Lower lobe of right lung (tissue), 2 donors: ENCODE measurements at places on chromosomes 4 and X. TPM values are rescaled to one million over a fixed set of nuclear protein-coding genes. Genes with fewer than 3 reads are reported as not detected.

DNA sequence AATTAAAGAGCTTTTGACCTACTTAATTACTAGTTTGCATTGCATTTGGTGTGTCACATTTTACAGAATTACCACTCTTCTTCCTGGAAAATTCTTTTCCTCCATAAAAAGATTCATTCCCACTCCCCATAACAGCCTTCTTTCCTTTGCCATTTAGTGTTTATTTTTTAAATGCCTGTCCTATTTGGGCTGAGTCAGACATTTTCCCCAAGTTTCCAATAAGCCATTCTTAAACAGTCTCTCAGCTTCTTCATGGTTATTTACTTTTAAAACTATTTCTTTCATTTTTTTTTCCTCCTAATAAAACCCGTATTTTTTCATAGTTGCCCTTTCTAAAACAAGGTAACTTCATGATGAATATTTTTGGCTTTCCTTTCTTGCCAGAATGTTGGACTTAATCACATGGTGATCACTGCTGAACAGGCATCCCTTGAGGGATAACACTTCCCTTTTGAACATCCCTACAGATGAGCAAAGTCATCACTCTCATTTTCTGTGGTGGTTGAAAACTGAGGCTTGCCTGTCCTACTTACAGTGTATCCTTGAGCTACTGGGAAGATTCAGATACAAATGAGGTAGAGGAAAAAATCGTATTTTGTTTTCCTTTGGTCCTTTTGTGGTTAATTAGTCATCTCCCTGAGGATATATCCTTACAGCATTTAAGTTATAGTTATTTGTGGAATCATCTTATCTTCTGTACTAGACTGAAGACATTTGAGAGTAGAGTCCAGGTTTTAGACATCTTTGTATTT, 520.5 kb upstream of the NR3C2 start:
- no peaks in the 10 kb centered on the region for H3K36me3 ChIP-seq
- no peaks in the 10 kb centered on the region for H3K4me1 ChIP-seq
- no peak overlapping the region for H3K27ac ChIP-seq
- H3K4me3 ChIP-seq = no peak overlapping the region
- no peak for DNase-seq

Gene RTL9
- not detected for total RNA-seq

DNA sequence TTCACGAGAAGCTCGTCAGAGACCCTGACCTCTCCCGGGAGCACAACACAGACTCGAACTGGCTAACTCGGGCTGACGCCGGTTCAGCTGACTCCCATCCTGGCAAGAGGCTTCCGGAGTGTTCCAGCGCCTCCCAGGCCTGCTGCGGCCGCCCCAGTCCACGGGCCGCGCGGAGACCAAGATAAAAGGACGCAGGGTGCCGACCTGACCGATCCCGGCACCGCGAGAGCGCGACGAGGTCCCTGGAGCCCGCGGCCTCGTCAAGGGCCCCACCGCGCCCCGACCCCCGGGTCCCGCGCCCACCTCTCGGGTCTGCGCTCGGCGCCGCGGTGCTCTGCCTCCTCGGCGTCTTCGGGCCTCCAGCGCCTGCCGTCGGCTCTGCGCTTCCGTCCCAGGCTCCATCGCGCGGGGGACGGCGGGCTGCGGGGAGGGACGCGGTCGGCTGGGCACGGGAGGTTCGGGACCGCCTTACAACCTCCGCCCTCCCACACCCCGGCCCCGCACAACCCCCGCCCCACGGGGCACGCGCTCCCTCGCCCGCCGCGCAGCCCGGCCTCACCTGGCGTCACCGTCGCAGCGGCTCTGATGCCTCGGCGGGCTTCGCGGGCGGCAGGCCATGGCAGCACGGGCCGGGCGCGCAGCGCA, 426 bp downstream of the SLBP start:
- peaks cover 65% of the 10 kb centered on the region for H3K4me1 ChIP-seq
- peaks cover 27% of the 10 kb centered on the region for H3K36me3 ChIP-seq
- peak; percentile 70 for DNase-seq
- H3K4me3 ChIP-seq = peak overlapping the region; percentile 95
- H3K27ac ChIP-seq = peak overlapping the region; percentile 99

Gene F8A3
- total RNA-seq = not detected

Gene JCHAIN
- total RNA-seq = 191 TPM

DNA sequence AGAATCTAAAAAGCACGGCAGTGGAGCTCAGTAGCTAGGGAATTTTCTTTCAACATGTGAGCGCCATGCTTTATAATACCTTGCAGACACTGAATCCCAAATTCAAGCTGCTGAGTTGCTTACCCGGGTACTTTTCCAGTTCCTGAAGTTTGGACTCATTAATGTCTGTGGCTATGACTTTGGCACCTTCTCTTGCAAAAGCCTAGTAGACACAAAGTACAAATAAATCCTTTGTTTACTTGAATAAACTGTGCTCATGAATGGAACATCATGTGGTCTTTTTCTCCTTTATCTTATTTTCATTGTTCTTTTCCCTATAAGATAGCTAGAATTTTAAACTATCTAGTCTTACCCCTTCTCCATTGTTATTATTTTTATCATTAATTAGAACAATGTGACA, 4.6 kb downstream of the BDH2 start:
- H3K27me3 ChIP-seq = no peaks in the 10 kb centered on the region
- peaks cover 34% of the 10 kb centered on the region for H3K36me3 ChIP-seq
- H3K27ac ChIP-seq = no peak overlapping the region

Gene CMC4
- total RNA-seq = 6.9 TPM

DNA sequence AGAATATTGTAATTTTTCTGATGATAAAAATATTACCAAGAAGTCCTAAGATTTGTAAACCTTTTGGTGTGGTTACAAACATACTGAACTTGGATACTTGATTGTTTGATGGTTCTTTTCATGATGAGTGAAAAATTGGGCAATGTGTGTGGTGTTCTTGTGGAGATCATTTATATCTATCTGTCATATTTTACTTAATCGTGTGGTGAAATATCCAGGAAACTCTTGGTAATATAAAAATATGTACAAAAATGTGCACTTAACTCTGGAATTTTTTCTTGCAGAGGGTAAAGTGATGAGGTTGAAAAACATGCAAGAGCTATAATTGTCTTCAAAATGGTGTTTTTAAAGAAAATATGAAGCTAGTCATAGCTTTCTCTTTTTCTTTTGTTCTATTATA, 2.8 kb downstream of the DCUN1D4 start:
- no peak overlapping the region for H3K4me3 ChIP-seq
- no peak for DNase-seq
- peaks cover 8% of the 10 kb centered on the region for H3K4me1 ChIP-seq
- no peaks in the 10 kb centered on the region for H3K36me3 ChIP-seq

- no peak for DNase-seq
- no peaks in the 10 kb centered on the region for H3K36me3 ChIP-seq
- H3K4me3 ChIP-seq = no peak overlapping the region
- no peaks in the 10 kb centered on the region for H3K27me3 ChIP-seq
Measured at GRCh38 chr4:81870275-81870674, 398.6 kb upstream of the RASGEF1B start.

- H3K27ac ChIP-seq = no peak overlapping the region
- no peaks in the 10 kb centered on the region for H3K36me3 ChIP-seq
- no peaks in the 10 kb centered on the region for H3K27me3 ChIP-seq
- no peaks in the 10 kb centered on the region for H3K4me1 ChIP-seq
- DNase-seq = no peak
Measured at GRCh38 chrX:151977009-151977408, 2.5 kb upstream of the GABRE start.

DNA sequence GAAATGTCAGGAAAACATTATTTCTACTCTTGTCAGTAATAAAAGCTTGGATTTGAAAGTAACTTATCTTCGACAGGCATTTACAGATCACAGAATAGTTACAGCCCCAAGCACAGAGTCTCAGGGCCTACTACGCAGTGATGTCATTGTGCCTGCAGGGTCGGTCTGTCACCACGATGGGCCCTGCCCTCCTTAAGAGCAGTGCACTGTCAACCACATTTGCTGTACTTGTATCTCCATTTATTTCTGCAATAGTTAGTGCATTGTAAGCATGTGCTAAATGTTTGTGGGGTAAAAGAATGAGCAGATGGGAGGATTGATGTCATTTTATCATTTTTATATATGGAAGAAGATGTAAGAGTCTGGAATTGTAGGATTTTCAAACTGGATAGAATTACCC, 13.6 kb upstream of the CCKAR start:
- H3K27ac ChIP-seq = no peak overlapping the region
- H3K4me1 ChIP-seq = no peaks in the 10 kb centered on the region
- H3K36me3 ChIP-seq = no peaks in the 10 kb centered on the region
- no peak for DNase-seq

GRCh38 chr4:6674500-6675149, 19.1 kb upstream of the S100P start:
- peak overlapping the region; percentile 78 for H3K27ac ChIP-seq
- peak overlapping the region; percentile 83 for H3K4me3 ChIP-seq
- peaks cover 30% of the 10 kb centered on the region for H3K4me1 ChIP-seq

Gene S100G
- total RNA-seq = not detected

GRCh38 chr4:15652191-15652590, 3.0 kb downstream of the FBXL5 start:
- no peak for DNase-seq
- no peaks in the 10 kb centered on the region for H3K27me3 ChIP-seq
- peaks cover 65% of the 10 kb centered on the region for H3K4me1 ChIP-seq
- no peaks in the 10 kb centered on the region for H3K36me3 ChIP-seq
- H3K27ac ChIP-seq = peak overlapping the region; percentile 99

Gene RRH
- total RNA-seq = not detected

Gene KIAA1210
- not detected for total RNA-seq

Gene PHOX2B
- total RNA-seq = not detected

Gene BDH2
- 46.2 TPM for total RNA-seq

GRCh38 chr4:186570193-186570996, 15.0 kb upstream of the MTNR1A start:
- peak overlapping the region; percentile 19 for H3K4me3 ChIP-seq
- no peaks in the 10 kb centered on the region for H3K4me1 ChIP-seq
- H3K27ac ChIP-seq = no peak overlapping the region
- no peaks in the 10 kb centered on the region for H3K36me3 ChIP-seq

DNA sequence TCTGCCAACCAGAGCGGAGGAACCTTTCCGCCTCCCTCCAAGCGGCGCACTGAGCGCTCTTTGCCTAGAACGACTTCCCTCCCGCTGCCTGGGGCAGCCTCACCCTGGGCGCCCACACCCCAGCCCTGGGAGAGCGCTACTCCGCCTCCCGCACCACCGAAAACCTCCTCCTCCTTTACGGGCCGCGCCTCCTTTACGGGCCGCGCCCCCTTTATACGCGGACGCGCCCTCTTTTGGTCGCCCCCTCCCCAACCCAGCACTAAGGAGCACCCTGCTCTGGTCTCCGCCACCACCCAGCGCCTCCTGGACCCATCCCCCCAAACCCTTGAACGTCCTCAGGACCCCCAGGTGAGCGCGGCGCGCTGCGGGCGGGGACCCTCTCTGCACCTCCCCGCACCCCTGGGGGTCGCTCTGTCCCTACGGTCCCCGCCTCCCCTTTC, 586 bp upstream of the NSG1 start:
- no peak overlapping the region for H3K27ac ChIP-seq
- peaks cover 26% of the 10 kb centered on the region for H3K4me1 ChIP-seq
- H3K36me3 ChIP-seq = no peaks in the 10 kb centered on the region
- no peak for DNase-seq
- H3K4me3 ChIP-seq = peak overlapping the region; percentile 48

DNA sequence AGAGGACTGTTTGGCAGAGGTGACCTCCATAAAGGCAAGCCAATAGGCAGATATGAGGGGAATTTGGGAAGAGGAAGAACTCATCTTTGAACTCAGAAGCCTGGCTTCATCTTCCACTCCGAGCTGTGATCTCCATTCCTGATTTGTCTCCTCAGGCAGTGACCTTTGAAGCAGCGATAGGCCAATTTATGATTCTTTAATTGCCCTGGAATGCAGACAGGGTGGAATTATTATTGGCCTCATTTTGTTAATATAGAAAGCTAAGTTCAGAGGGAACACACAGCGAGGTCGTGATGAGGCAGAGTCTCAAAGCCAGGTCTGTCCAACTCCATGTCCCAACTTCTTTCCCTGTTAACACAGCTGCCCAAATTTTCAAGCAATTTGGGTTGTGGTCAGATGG, 16.9 kb downstream of the RTL5 start:
- no peaks in the 10 kb centered on the region for H3K4me1 ChIP-seq
- no peak overlapping the region for H3K4me3 ChIP-seq
- H3K36me3 ChIP-seq = no peaks in the 10 kb centered on the region
- H3K27me3 ChIP-seq = no peaks in the 10 kb centered on the region
- DNase-seq = no peak

DNA sequence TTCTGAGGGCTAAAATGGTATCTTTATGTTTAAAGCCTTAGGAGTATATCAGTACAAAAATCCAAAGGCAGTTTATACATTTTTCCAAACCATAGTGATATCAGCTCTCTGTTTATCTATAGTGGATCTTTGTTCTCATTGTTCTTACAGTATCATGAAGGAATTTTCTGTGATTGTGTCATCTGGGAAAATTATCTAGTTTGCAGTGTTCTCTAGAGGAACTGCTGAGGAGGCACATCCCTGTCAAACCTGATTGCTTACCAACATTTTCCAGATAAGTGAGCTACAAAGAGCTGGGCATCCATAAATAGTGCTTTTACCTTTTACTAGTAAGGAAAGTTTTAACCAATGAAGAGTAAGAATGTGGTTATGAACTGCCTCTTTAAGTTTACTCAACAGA, 44.9 kb upstream of the SLC25A31 start:
- H3K36me3 ChIP-seq = no peaks in the 10 kb centered on the region
- DNase-seq = no peak
- no peak overlapping the region for H3K4me3 ChIP-seq
- no peak overlapping the region for H3K27ac ChIP-seq
- no peaks in the 10 kb centered on the region for H3K27me3 ChIP-seq

Gene CTAG2
- total RNA-seq = not detected

- no peak overlapping the region for H3K27ac ChIP-seq
- H3K36me3 ChIP-seq = no peaks in the 10 kb centered on the region
- H3K27me3 ChIP-seq = no peaks in the 10 kb centered on the region
- DNase-seq = no peak
Measured at GRCh38 chrX:79161655-79162054, 17.2 kb downstream of the GPR174 start.
